ENCODE measurements at places on chromosomes 6 and 20.

DNA sequence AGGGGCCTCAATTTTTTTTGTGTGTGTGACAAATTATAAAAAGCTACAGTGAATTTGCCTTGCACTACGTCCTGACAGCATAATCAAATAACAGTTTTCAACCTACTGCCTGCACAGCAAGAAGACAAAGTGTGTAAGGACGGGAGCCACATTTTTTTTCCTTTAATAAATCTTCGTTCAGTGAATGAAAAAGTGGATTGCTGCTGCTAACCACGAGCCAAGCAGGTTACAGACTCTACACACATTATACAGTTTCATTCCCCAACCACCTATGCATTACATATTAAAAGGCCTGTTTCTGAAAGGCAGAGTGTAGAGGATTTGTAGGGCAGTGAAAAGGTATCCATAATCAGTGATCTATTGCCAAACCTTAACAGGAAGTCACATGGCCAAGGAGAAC is 570.0 kb upstream of the BTBD3 start:
- no peak for DNase-seq

DNA sequence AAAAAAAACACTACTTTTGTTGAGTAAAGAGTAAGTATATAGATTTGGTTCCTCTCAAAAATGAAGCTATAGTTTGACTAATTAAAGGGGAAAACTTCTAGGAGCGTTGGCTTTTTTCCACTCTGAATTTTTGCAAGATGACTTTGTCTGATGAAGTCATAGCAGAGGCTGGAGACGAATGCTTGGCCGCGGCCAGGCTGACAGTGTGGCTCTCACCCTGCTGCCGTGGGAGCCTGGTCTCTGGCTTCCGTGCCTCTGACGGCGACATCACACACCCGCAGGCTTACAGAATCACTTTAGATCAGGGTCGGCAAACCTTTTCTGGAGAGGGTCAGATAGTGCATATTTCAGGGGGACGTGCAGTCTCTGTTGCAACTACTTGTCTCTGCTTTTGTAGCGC is 145.0 kb downstream of the PHACTR3 start:
- no peak for DNase-seq

- DNase-seq: no peak
These were observed 137.6 kb upstream of the ECI2 start for GRCh38 chr6:4272996-4273395.

DNA sequence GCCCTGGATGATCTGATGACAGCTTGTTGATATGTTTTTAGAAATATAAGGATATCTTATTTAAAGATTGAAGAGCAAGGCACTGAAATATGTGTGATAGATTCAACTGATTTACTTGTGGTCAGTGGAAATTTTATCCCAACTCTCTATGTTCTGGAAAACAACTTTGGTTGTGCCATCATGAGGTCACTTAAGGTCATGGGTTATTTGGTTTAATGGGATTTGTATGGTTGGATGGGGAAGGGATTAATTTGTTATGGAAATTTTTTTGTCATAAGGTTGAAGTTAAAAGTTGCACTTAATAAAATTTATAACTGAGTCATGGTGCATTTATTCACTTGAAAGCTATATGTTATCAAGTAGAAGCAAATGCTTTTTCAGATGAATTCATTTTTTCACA is 214.3 kb upstream of the LAMP5 start:
- DNase-seq: no peak

GRCh38 chr6:111091987-111092386 is 4.7 kb downstream of the SLC16A10 start:
- no peak for DNase-seq

DNA sequence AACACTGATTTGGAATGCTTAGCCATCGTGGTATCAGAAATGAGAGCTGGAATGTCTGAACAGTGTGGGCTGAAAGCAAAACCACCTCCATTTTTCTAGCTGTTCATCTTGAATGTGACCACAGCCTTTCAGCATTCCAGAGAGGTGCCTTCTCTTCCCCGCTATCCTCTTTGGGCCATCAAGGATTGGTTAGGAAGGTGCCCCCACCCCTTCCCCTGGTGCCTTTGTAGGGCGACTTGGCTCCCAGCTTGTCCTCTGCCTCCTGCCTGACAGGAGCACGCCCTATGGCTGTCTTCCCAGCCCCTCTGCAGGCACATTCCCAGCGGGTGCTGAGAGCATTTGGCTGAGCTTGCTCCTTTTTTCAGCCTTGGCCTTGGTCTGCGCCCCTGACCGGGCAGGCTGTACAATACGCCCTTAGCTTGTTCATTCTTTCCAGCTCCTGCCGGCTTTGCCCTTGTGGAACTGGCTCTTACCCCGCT is 97.5 kb downstream of the ARMC2 start:
- no peak for DNase-seq

- DNase-seq: no peak
These were observed 22.2 kb downstream of the CHMP4B start for GRCh38 chr20:33833333-33833732.
